Activated naive CD8-positive, alpha-beta T cell treated with anti-CD3 and anti-CD28 coated beads for 36 hours (primary cell): ENCODE measurements at places on chromosomes 4 and X. TPM values are rescaled to one million over a fixed set of nuclear protein-coding genes. Genes with fewer than 3 reads are reported as not detected.
A peak's percentile ranks its signal among the peaks of the same experiment; 100 is the strongest.

DNA sequence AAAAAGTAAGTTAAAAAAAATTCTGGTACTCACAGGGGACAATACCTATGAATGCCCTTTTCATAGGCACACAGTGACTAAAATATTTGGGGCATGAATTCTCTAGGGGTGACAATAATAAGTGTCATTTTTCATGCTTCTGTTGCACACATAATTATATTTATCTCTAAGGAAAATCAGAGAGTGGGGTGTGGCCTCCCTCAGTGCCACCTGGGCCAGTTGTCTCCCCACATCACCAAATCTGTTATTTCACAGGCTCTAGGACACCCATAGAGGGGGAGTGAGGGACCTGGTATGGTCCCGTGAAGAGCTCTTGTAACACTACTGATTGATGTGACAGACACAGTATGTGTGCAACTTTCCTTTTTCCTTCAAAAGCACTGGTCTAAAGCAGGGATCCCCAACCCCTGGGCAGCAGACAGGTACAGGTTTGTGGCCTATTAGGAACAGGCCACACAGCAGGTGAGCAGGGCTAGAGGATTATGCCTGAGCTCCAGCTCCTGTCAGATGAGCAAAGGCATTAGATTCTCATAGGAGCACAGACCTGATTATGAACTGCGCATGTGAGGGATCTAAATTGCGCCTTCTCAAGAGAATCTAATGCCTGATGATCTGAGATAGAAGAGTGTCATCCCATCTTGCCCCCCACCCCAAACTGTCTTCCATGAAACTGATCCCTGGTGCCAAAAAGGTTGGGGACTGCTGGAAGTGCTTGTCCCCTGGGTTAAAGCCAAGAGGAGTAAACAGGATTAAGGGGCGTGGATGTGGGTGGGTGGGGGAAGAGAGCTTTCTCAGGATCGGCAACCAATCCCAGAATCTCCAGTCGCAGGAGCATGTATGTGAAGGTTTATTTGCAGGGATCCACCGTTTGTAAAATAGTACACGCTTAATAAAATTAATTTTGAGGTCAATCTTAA is 856 bp downstream of the SLC9B1 start:
- H3K4me1 ChIP-seq: peaks cover 19% of the 10 kb centered on the region
- peak overlapping the region; percentile 85 for H3K4me3 ChIP-seq
- peaks cover 5% of the 10 kb centered on the region for H3K36me3 ChIP-seq
- no peak for DNase-seq
- peak overlapping the region; percentile 89 for H3K27ac ChIP-seq
- H3K27me3 ChIP-seq: no peaks in the 10 kb centered on the region

- no peak overlapping the region for H3K27ac ChIP-seq
- peaks cover 4% of the 10 kb centered on the region for H3K36me3 ChIP-seq
- no peaks in the 10 kb centered on the region for H3K27me3 ChIP-seq
- H3K4me1 ChIP-seq: peaks cover 9% of the 10 kb centered on the region
- no peak overlapping the region for H3K4me3 ChIP-seq
- no peak for DNase-seq
Measured at GRCh38 chrX:70292788-70293187, 2.9 kb downstream of the KIF4A start.

Gene AKAP14
- not detected for total RNA-seq

Gene OGT
- 233 TPM for total RNA-seq

Gene OCIAD2
- 80.2 TPM for total RNA-seq

Gene PLK4
- 47.5 TPM for total RNA-seq

Gene PRR32
- total RNA-seq: not detected
